ENCODE measurements at places on chromosomes 12 and 14.

GRCh38 chr14:43853541-43853940 is 653.5 kb downstream of the FSCB start:
- DNase-seq: no peak

DNA sequence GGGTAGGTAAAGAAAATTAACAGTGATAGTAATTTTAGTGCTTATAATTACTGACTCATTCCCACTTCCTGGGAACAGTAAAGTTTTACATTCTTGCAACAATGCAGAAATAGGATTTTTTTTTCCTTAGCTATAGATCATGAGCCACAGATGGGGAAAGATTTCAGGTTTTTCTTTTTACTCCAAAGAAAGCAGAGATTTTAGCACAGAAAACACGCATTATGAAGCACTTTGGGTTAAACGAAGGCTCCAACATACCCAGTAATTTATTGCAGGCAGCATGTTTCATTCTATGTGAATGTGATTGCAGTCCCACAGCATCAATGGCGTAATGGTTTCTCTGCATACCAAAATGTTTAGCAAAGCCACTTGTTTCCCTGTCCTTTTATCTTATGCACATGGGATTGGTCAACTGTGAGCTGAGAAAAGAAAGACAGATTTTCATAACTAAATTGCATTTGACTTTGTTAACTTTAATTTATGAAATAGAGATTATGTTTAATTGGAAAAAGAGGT is 124.6 kb upstream of the E2F7 start:
- peak; percentile 98 for DNase-seq

GRCh38 chr12:19972325-19973288 is 395.7 kb upstream of the PDE3A start:
- no peak for DNase-seq

- no peak for DNase-seq
Observed at GRCh38 chr12:114368685-114369452, 37.1 kb downstream of the TBX5 start.

GRCh38 chr14:76055330-76055729 is 69.8 kb downstream of the IFT43 start:
- DNase-seq: no peak

DNA sequence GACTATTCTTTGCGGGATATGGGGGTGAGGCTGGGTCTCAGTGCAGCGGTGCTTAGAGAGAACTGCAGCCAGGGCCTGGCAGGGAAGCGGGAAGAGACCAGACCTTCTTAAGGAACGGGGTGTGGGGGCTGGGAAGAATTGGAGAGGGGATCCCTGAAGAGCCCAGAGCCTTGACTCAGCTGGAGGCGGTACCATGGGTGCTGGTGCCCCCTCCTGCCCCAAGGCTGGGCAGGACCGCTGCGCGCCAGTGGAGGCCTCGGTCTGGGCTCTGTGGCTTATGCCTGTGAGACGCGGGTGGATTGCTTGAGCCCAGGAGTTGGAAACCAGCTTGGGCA is 1.3 kb upstream of the RNU7-1 start:
- no peak for DNase-seq

DNA sequence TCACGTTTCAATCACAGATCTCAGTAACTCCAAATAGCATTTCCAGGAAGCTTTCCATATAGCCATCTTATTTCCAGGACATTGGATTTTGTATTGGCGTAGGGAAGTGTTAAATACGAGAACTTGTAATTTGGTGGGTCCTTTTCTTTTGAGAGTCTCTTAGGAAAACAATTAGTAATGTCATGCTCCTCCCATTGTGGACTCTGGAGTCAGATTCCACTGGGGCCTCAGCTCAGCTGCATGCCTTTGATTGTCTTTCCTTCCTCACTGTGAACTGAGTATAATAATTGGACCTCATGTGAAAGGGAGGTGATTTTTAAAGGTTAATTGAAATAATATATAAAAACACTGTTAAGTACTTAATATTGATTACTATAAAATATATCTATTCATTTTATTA is 462.6 kb downstream of the NPAS3 start:
- no peak for DNase-seq

Measured in fibroblast of upper back skin (primary cell).